ENCODE measurements at places on chromosomes 12 and 14.

GRCh38 chr14:53542732-53543131 is 389.6 kb upstream of the DDHD1 start:
- no peaks in the 10 kb centered on the region for H3K27me3 ChIP-seq
- no peaks in the 10 kb centered on the region for H3K4me1 ChIP-seq
- no peak for DNase-seq
- H3K36me3 ChIP-seq: no peaks in the 10 kb centered on the region
- no peak overlapping the region for H3K4me3 ChIP-seq

DNA sequence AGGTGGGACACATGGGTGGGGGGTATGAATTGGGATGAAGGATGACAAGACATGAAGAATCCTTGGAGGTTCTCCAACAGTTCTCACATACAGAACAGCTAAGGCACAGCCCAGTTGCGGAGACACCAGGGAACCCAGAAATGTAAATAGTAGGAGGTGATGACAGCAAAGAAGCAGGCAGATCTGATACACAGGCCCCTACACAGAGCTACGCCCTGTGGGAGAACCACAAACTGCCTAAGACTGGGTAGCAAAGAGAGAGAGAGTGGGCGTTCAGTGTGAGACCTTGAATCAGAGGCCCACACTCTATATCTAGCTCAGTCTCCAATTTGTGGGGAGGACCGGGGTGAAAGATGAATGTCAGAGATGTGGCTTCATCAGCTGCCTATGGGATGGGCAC is 9.5 kb upstream of the NUMB start:
- H3K4me3 ChIP-seq: no peak overlapping the region
- no peak for DNase-seq
- H3K27ac ChIP-seq: no peak overlapping the region
- H3K4me1 ChIP-seq: no peaks in the 10 kb centered on the region
- H3K27me3 ChIP-seq: no peaks in the 10 kb centered on the region

DNA sequence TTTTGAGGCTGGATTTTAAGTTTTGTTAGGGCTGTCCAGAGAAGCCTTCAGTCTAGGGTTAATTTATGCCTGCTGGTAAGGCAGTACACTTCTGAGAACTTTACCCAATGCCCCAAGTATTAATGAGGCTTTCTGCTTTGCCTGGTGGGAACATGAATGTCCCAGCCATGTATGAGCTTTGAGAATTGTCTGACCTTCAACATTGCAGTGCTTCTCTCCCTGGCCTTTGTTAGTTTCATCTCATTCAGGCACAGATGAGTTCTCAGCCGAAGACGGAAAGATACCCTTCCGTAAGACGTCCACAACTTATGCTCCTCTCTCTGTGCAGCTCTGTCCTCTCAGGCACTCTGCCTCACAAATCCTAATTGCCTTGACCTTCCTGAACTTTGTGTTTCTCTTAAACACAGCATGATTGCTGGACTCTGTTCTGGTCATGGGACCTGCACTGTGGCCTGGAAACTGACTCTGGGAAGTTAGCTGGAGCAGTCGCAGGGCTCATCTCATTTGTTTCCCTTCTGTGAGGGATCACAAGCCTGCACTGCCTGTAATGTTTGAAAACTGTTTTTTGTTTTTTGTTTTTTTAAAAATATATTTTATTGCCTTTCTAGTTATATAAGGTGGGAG is 15.7 kb downstream of the CHPT1 start:
- H3K27me3 ChIP-seq: no peaks in the 10 kb centered on the region
- no peaks in the 10 kb centered on the region for H3K36me3 ChIP-seq
- no peak for DNase-seq
- no peak overlapping the region for H3K4me3 ChIP-seq
- H3K27ac ChIP-seq: no peak overlapping the region

DNA sequence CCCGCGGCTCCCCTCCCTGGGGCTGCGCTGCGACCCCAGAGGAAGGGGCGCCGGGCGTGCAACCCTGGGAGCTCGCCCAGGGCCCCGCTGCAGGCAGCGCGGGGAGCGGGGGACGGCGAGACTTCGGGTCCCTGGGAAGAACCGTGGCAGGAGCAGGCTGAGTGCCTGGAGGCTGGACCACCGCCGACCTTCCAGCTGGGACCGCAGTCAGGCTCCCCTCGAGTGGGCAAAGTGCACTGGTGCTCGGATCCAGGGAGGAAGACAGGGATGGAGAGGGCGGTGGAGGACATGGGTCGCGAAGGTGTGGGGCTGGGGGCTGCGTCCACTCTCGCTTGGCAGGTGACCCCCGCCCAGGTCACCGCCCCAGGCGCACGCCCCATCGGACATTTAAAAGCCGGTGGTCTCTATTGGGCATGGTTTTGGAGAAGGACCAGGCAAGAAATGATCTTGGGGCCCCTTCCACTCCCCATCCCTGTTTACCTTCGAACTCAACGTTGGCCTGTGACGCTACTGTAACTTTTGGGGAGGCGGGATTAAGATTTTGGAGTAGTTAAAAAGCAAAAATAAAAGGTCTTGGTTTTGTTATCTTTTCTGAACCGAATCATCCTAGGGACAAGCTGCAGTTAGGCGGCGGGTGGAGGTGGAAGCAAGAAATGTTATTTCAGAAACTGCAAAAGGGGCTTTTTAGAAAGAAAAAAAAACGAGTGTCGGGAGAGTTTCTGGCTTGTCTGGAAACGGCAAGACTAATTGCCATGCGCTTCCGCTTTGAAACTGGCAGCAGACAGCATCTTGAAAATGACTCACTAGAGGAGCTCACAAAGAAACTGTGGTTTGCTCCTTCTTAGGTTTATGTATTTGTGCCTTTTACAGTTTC is 1.0 kb downstream of the ELK3 start:
- DNase-seq: peak; percentile 84
- no peaks in the 10 kb centered on the region for H3K27me3 ChIP-seq
- peak overlapping the region; percentile 55 for H3K27ac ChIP-seq

DNA sequence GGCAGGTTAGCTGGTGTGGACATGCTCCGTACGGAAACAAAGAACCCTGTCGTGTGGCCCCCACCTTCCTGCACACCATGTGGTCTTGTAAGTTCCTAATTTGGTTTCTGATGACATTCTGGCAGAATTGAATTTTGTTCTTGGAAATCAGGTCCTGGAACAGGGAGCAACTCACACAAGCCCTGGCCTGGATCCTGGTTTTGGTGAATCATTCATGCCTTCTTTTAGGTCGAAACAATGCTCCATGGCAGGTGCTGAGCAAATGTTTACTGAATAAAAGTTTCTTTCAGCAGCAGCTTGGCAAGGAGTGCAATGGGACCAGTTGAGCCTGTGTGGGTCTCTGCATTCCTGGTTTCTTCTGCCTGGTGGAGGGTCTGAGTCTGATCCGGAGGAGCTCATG is 978.4 kb downstream of the BCL11B start:
- H3K4me1 ChIP-seq: no peaks in the 10 kb centered on the region
- no peak overlapping the region for H3K4me3 ChIP-seq
- DNase-seq: no peak
- no peaks in the 10 kb centered on the region for H3K27me3 ChIP-seq

GRCh38 chr12:76201758-76202157 is 117.3 kb upstream of the NAP1L1 start:
- no peak overlapping the region for H3K4me3 ChIP-seq
- H3K4me1 ChIP-seq: no peaks in the 10 kb centered on the region
- no peak for DNase-seq

DNA sequence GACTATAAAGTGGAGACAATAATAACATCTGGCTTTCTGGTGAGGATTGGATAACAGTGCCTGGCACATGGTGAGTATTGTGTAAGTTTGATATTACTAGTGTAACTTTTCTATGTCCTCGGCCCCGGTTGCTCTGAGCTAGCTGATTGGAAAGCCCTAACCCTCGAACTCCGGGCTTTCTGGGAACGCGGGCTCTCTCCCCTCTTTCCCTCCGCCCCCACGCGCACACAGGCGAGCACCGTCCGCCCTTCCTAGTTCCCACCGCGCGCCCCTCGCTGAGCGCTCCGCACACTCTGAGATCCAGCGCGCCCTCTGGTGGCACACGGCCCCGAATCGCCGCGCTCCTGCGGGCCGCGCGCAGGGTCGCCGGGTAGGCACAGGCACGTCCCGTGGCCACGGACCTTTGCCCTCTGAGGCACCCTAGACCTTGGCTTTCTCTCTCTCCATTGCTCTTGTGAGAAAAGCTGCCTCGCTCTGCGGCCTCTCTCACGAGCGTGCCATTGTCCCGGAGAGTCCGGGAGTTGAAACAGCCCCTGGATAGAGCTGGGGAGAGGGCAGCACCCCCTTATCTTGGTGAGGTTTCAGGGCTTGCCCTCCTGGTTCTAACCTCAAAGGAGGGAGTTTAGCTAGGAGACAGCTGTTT is 23.2 kb upstream of the ESRRB start:
- no peak overlapping the region for H3K27ac ChIP-seq
- H3K4me3 ChIP-seq: no peak overlapping the region
- H3K36me3 ChIP-seq: no peaks in the 10 kb centered on the region
